NCI-H526 treated with DMSO at 0.1 percent for 48 hours (cell line): ENCODE measurements at places on chromosomes 5 and 9.
A peak's percentile ranks its signal among the peaks of the same experiment; 100 is the strongest.

GRCh38 chr9:114376586-114377445 is 11.0 kb downstream of the AKNA start:
- DNase-seq, result no peak

DNA sequence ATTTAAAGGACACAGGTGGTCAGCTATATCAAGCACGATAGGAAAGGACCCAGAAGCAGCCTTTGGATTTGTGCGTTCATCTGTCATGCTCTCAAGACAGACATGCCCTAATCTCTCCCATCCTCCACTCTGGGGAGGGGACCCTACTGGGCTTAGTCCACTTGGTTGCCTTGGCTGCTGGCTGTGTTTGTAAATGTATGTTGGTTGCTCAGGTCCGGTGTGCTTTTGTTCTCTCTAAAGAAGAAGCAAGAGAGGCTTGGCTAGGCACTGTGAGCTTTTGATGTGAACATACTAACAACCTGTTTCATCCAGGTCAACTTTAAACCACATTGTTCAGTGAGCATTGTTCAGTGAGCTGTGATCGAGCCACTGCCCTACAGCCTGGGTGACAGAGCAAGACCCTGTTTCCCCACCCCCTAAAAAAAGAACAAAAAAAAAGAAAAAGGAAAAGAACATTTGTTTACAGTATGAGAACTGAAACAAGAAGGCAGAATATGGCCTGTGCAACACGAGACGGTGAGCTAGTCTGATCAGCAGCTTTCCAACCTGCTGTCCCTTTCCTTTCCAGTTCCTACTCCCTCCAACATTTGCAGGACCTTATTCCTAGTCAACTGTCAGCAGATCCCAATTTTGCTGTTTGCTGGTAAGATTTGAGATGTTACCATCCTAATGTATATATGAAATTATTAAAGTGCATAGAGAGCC is 228.3 kb downstream of the ARHGAP26 start:
- no peak for DNase-seq

DNA sequence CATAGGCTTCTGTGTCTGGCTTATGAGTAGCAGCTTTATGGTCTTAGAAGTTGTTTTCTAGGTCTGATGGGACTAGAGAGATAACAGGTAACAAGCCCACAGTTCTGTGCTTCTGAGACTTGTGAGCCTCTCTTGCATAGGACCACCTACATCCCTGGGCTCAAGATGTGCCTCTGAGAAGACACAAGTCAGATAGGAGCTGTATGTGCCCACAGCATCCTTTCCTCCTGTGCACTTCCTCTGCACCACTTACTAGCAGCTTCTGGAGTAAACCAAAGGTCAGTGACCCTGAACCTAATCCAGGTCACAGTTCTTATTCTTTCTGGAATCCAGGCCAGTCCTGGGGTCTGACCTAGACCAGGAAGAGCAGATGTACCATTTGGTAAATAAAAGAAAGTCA is 40.0 kb downstream of the GALNT10 start:
- DNase-seq, result no peak

DNA sequence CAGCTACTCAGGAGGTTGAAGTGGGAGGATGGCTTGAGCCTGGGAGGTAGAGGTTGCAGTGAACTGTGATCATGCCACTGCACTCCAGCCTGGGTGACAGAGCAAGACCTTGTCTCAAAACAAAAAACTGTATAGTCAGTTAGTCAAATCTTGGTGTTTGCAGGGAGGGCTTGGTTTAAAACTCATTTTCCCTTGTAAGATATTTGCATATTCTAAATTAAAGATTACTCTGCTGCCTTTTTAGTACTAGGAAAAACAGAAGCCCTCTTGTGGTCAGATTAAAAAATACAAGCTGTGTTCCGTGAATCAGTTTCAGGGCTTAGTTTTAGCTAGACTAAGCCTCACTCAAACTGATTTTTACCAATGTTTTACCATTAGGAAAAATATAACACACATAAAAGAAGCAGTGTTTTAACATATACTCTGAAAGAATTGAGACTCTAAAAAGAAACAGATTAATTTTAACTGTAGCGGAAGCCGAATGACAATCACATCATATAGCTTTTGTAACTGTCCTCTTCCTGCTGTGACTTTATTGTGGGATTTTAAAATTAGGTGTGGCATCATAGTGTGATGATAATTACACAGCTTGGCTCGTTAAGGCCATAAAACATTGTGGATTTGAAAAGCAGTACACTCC is 84.9 kb upstream of the BASP1 start:
- peak; percentile 88 for DNase-seq

- DNase-seq, result no peak
Observed at GRCh38 chr9:30244877-30245276, 2139.6 kb upstream of the ACO1 start.

- DNase-seq, result no peak
Observed at GRCh38 chr5:77852514-77853352, 76.6 kb upstream of the TBCA start.

DNA sequence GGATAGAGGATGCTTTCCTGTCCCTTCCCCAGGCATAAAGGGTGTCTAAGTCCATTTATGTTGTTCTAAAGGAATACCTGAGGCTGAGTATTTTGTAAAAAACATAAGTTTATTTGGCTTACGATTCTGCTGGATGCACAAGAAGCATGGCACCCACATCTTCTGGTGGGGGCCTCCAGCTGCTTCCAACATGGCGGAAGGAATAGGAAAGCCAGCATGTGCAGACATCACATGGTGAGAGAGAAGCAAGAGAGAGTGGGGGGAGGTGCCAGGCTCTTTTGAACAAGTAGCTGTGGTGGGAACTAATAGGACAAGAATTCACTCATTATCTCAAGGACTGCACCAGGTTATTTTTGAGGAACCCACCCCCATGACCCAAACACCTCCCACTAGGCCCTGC is 77.2 kb downstream of the ADCY2 start:
- DNase-seq, result no peak

GRCh38 chr5:976849-977751 is 31.5 kb upstream of the NKD2 start:
- DNase-seq, result no peak

DNA sequence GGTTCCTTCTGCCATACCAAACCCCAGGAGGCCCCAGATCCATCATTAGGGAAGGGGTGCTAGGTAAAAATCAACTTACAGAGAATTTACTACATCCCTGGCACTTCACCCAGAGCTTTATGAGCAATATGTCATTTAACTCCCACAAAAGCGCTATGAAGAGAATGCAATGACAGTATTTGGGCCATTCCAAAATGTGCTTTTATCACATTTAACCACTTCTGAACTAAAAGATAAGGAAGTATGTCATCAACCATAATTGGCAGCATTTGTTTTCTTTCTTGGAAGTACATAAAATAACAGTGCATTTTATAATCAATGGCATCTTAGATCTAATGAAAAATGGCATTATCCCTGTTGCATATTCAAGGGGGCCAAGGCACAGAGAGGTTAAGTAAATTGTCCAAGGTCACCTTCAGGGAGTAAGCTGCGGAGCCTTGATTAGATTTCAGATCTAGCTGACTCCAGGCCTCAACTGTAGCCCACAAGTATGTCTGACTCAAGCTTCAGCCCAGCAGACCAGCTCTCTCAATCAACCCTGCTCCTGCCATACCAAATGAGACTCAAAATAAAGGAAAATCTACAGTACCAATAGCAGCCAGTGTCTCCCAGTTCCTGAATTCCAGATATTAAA is 16.5 kb downstream of the SH3TC2 start:
- DNase-seq, result no peak

DNA sequence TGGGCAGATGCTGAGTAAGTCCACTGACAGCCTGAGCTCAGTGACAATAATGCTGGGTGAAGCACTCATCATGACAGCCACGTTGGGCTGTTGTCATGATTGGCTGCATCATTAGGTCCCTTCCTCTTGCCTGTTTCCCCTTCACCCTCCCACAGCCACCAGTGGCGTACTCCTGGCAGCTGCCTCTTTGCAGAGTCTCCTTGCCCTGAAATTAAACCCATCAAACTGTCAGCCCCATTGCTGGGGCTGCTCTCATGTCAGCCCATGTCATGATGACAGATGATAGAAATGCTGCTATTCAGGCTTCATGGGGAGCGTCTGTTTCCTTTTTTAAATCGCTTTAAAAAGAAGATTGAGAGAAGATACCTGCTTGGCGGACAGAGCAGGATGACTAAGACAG is 327.4 kb downstream of the AGTPBP1 start:
- DNase-seq, result no peak

DNA sequence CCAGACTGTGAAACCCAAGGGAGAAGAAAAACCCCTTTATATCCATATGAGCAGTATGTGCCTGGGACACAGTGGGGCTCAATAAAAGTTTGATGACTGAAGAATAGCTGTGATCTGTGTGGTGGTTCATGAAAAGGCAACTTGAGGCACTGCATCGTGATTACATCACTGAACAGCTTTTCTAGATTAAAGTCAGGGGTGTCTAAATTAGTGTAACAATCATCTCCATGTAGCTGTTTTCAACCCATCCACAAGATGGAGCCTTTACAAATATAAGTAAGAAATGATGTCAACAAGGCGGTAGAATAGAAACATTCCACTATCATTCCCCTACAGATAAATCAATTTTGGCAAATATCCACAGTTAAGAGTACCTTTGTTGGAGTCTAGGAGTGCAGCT is 55.5 kb downstream of the PRRC1 start:
- DNase-seq, result no peak

- DNase-seq, result no peak
Observed at GRCh38 chr9:33719581-33720374, 75.6 kb upstream of the PRSS3 start.

GRCh38 chr9:113675475-113675941 is 200.6 kb upstream of the ZNF618 start:
- DNase-seq, result no peak

- no peak for DNase-seq
Observed at GRCh38 chr5:43137326-43137725, 16.6 kb downstream of the ZNF131 start.

GRCh38 chr5:52964138-52964537 is 25.0 kb upstream of the ITGA2 start:
- DNase-seq, result no peak

GRCh38 chr5:179504600-179505396 is 45.6 kb upstream of the RUFY1 start:
- no peak for DNase-seq

DNA sequence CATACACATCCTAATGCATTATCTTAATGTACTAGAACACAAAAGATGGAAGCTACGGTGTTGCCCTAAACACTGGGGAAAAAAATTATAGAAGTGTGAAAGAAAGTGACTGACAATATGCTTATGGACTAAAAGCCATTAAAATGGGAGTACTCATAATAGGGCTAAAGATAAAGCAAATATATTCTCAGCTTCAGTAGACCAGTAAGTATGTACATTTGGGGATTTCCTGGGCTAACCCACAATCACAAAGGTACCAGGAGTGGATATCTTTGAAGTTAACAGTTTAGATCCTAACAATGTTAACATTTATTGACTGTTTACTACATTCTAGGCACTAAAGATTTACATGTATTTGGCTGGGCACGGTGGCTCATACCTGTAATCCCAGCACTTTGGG is 36.9 kb downstream of the PTGER4 start:
- no peak for DNase-seq

GRCh38 chr9:99056186-99056585 is 48.7 kb upstream of the TGFBR1 start:
- DNase-seq, result no peak

GRCh38 chr5:11584017-11584416 is 320.2 kb downstream of the CTNND2 start:
- peak; percentile 92 for DNase-seq

- DNase-seq, result no peak
Observed at GRCh38 chr9:36914212-36914577, 119.9 kb downstream of the PAX5 start.

DNA sequence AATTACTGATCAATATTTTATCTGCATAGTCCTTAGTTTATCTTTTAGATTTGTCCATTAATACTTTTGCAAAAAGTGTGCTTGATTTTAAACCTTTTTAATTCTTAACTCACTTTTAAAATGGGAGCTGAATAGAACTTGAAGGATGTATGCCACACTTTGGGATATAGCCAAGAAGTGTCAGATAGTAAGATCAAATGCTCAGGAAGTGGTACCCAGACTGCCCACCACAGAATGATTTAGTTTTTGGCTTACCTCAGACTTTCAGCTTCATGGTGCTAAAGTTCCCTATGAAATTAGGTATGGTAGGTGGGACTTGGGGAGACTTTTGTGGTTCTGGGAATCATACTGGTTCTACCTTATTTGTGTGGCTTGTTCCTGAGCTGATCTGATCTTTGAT is 14.7 kb downstream of the FOCAD start:
- no peak for DNase-seq

DNA sequence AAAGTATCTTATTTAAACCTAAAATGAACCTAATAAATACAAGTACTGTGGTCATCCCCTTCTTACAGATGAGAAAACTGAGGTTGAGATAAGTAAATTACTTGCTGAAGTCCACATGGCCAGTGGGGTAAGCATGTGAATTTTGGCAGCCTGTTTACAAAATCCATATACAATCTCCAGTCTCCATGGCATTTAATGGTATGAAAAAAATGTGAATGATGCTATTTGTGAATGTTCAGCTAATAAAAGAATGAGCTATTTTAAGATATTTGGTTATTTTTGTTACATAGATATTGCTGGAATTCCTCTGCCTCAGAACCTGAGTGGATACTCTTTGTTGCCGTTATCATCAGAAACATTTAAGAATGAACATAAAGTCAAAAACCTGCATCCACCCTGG is 19.3 kb upstream of the GPR150 start:
- no peak for DNase-seq

DNA sequence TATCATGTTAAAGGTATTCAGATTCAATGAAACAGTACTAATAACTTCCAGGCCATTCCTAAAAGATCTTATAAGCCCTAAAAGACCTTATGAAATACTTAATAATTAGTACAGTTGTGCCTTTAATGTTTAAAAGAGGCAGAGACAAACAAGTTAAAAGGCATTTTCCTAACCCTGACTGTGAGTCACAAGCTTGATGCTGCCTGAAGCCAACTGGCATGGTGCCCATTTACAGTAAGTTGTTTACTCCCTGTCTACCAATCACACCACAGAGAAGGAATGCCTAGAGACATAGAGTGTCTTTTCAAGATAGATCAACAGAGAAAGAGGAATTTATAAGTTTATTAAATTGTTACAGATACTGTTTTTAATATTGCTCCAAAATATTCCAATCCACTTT is 47.8 kb downstream of the NR3C1 start:
- DNase-seq, result no peak

DNA sequence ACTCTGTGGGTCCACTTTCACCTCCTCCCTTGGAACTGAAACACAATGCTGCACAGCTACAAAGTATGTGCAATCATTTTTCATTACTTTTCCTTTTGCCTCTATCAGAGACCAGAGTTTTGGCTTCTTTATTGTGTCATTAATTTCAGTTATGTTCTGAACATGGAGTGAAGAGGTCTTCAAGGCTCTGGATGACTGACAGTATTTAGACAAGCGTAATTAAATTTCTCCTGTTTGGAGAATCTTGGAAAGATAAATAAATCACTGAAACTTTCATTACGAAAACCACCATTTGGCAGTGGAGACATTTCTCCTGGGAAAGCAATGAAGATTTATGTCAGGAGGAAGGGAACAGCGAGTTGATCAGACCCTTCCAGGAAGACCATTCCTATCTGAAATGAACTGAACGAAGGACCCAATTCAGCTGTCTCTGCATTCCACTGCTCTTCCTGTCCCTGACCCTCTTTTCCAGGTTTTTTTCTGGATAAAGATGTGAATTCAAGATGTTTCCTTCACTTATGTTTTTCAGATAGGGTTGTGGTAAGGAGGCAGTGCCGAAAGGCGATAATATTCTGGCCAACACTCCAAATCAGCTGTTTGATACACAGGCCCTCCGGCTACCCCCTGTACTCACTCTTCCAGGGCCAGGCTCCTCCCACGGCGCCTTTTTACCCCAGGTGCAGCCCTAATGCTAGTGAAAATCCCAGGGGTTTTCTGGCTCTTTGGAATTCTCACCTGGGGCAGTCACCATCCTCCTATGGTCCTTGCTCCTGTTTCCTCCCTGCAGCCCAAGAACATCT is 77.2 kb upstream of the OSMR start:
- no peak for DNase-seq
